BJ (cell line): ENCODE measurements at places on chromosomes 4 and X.

DNA sequence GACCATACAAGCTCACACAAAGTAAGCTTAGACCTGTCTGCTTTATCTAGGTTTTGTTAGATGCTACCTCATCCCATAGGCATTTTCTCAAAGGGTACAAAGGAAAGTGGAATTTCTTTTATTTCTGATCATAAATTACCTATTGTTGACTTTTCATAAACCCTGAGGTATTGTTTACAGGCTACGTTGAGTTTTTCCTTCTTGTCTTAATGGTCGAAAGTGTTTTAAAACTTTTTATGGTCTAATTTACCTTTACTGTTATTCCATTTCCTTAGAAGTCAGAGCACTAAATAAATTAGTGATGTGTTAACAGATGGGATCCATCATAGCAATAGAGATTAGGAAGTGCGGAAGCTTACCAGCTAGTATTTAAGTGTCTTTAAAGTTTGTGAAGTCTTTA, 159.2 kb upstream of the GABRA2 start:
- no peak for DNase-seq

- no peak for DNase-seq
Measured at GRCh38 chr4:74376888-74377483, 12.0 kb downstream of the EREG start.

DNA sequence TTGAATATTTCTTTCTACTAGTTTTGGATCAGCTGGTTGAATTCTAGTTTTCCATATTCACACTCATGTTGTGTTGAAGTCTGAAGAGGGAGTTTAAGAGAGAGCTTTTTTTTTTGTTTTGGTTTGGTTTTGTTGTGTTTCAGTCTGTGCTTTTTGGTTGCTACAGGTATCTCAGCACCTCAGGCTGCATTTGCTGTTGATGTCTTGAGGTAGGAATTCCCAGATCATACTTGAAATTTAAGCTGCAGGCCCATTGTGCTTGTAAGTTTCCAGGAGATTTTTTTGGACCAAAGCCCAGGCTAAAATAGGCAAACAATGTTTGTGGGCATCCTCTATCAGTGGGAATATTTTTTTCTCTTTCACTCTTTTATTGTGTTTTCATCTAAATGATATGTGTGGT, 190.2 kb upstream of the AGA start:
- DNase-seq, result no peak

GRCh38 chr4:41373221-41373620, 116.5 kb downstream of the UCHL1 start:
- DNase-seq, result no peak

DNA sequence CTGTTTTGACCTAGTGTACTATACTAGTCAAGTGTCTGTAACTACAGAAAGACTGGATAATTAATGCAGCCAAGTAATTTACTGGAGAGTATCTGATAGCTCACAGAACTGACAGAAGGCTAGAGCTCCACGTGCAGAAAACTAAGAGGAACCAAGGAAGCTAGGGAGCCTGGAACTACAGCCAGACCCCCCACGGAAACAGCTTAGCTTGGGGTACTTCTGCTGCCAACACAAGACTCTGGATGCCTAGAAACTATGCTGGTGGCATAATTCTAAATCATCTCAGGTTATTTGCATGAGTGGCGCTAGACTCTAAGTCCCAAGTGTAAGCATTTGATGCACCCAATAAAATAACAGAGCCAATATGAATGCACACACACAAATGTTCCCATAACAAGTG, 26.5 kb downstream of the HUWE1 start:
- DNase-seq, result no peak
